ENCODE measurements at places on chromosomes 12 and 14. TPM values are rescaled to one million over a fixed set of nuclear protein-coding genes. Genes with fewer than 3 reads are reported as not detected.
A peak's percentile ranks its signal among the peaks of the same experiment; 100 is the strongest.

KRT75 gene
- total RNA-seq, result not detected

STXBP6 gene
- total RNA-seq, result not detected

DAO gene
- total RNA-seq, result not detected

EGLN3 gene
- 13.7 TPM for total RNA-seq

DPPA3 gene
- not detected for total RNA-seq

STON2 gene
- total RNA-seq, result not detected

KRT1 gene
- not detected for total RNA-seq

NPFF gene
- not detected for total RNA-seq

C12orf60 gene
- 1.5 TPM for total RNA-seq

PDZRN4 gene
- total RNA-seq, result not detected

HSPB8 gene
- not detected for total RNA-seq

DNA sequence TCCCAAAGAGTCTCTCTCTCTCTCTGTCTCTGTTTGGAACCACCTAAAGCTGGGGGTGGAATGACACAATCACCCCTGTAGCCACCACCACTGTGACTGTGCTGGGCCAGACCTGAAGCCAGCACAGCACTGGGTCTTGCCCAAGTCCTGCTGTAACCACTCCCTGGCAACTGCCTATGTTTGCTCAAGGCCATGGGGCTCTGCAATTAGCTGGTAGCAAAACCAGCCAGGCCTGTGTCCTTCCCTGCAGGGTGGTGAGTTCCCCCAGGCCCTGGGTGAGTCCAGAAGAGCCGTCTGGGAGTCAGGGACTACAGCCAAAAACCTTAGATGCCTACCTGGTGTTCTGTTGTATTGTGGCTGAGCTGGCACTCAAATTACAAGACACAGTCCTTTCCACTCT, 50.8 kb downstream of the DGLUCY start:
- H3K36me3 ChIP-seq, result peaks cover 62% of the 10 kb centered on the region
- no peaks in the 10 kb centered on the region for H3K4me1 ChIP-seq
- peak overlapping the region; percentile 51 for H3K27ac ChIP-seq
- H3K27me3 ChIP-seq, result no peaks in the 10 kb centered on the region

DNA sequence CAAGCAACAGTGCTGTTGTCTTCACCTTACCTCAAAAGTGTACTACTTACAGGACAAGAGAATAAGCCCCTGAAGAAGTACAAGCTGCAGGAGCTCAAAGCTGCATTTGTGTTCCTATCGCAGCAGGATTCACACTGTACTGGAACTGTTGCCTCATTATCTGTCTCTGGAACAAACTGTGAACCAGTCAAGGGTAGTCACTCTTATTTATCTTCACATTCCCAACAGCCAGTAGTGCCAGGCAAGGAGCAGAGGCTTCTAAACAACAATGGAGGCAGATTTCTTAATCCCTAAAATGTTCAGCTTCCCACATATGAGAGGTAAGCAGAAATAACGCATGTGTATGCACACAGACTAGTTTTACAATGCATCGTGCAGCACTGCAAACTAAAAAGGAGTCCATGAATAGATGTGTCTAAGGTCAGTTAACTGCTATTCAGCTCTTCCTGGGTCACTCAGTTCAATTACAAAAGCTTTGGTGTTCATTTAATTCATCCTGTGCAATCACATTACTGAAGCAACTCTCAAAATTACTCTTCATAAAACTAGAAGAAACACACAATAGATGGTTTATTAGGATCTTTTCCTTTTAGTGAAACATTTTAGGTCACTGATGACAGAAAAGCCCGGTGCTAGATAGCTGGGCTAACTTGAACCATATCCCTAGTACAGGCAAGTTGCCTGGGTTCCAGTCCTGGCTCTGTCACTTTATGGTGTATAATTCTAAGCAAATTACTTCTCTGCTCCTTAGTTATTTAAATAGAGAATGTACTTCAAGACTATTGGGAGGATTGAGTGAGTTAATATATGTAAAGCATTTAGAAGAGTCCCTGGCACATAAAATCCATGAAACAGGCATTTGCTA, 2.7 kb downstream of the APPL2 start:
- H3K4me3 ChIP-seq, result no peak overlapping the region
- no peak overlapping the region for H3K27ac ChIP-seq

GRCh38 chr12:94284859-94285258, 136.5 kb downstream of the PLXNC1 start:
- no peak for DNase-seq
- no peaks in the 10 kb centered on the region for H3K27me3 ChIP-seq
- H3K4me1 ChIP-seq, result peaks cover 23% of the 10 kb centered on the region
- H3K36me3 ChIP-seq, result peaks cover 66% of the 10 kb centered on the region
- no peak overlapping the region for H3K27ac ChIP-seq
- H3K4me3 ChIP-seq, result no peak overlapping the region

- no peaks in the 10 kb centered on the region for H3K27me3 ChIP-seq
- DNase-seq, result peak; percentile 55
- H3K27ac ChIP-seq, result peak overlapping the region; percentile 90
- H3K36me3 ChIP-seq, result peaks cover 56% of the 10 kb centered on the region
Observed at GRCh38 chr12:120115692-120116440, 687 bp downstream of the RAB35 start.

GRCh38 chr14:70086685-70087379, 101.9 kb downstream of the SLC8A3 start:
- no peak overlapping the region for H3K27ac ChIP-seq
- H3K4me1 ChIP-seq, result no peaks in the 10 kb centered on the region
- no peak overlapping the region for H3K4me3 ChIP-seq
- no peaks in the 10 kb centered on the region for H3K36me3 ChIP-seq

GRCh38 chr14:22824711-22825359, 4.9 kb upstream of the MRPL52 start:
- H3K36me3 ChIP-seq, result peaks cover 5% of the 10 kb centered on the region
- no peak for DNase-seq
- H3K27ac ChIP-seq, result no peak overlapping the region
- H3K27me3 ChIP-seq, result peaks cover 19% of the 10 kb centered on the region
- no peak overlapping the region for H3K4me3 ChIP-seq
- H3K4me1 ChIP-seq, result peaks cover 35% of the 10 kb centered on the region

- no peaks in the 10 kb centered on the region for H3K36me3 ChIP-seq
- no peak for DNase-seq
- no peaks in the 10 kb centered on the region for H3K4me1 ChIP-seq
- H3K4me3 ChIP-seq, result no peak overlapping the region
- H3K27me3 ChIP-seq, result no peaks in the 10 kb centered on the region
Observed at GRCh38 chr12:42946871-42947381, 357.4 kb upstream of the PRICKLE1 start.

- H3K4me3 ChIP-seq, result no peak overlapping the region
- no peaks in the 10 kb centered on the region for H3K4me1 ChIP-seq
- H3K27me3 ChIP-seq, result peaks cover 5% of the 10 kb centered on the region
- no peaks in the 10 kb centered on the region for H3K36me3 ChIP-seq
- H3K27ac ChIP-seq, result no peak overlapping the region
- DNase-seq, result no peak
Observed at GRCh38 chr14:55448141-55448614, 7.8 kb upstream of the TBPL2 start.

DNA sequence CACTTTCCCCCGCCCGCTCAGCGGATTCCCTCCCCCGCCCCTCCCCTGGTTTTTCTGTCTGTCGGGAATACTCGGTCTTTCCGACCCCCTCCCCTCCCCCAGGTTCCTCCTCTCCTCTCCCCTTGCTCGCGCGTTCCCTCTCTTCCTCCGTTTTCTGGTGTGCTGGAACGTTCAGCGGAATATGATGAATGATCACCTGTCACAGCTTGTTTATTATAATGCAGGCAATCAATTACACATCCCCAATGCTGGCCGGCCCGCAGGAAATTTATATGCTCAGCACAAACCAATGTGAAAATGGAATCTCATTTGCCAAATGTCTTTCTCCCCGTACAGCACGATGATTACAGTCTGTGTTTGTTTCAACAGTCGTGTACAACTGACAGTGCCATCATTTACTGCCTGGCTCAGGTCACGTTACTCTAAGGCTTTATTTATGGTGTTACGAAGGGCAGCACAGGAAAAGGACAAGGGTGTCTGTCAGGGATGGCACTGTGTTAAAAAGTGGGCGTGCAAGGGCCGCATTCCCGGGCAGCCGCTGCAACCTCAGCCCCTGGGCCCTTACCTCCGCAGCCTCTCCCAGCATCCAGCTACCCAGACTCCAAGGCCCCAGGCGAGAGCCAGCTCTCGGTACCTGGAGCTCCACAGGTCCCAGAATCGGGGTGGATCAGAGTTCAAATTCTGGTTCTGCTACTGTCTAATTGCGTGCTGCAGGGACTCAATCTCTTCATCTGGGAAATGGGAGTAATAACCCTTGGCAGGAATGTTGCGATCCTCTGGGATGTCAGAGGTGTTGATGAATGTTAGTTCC, 24.7 kb upstream of the MAP1LC3B2 start:
- no peaks in the 10 kb centered on the region for H3K36me3 ChIP-seq
- H3K4me3 ChIP-seq, result peak overlapping the region; percentile 83
- H3K4me1 ChIP-seq, result peaks cover 41% of the 10 kb centered on the region
- H3K27me3 ChIP-seq, result peaks cover 4% of the 10 kb centered on the region

DNA sequence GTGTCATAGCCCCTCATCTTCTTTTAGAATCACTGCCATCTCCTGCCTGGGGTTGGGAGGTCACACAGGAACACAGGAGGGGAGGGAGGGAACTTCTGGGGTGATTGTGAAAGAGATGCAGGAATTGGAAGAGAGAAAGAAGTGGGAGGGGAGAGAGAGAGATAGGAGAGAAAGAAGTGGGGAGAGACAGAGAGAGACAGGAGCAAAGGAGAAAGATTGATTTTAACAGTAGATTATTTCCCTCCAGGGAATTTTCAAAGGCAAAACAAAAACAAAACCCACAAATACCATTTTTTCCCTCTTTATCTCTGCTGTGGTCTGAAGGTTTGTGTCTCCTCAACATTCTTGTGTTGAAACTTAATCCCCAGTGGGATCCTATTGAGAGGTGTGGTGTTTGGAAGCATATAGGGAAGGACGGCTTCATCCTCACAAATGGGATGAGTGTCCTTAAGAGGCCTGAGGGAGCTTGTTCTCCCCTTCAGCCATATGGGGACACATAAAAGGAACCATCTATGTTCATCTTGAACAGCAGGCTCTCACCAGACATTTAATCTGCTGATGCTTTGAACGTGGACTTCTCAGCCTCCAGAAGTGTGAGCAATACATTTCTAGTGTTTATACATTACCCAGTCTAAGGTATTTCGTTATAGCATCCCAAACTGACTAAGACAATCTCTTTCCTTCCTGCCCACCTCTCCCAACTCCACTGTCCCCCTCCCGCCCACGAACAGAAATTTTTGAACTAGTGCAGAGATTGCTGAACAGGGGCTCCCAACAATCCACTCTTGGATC, 134.9 kb upstream of the MAX start:
- H3K4me1 ChIP-seq, result peaks cover 9% of the 10 kb centered on the region
- peaks cover 3% of the 10 kb centered on the region for H3K36me3 ChIP-seq
- H3K27ac ChIP-seq, result no peak overlapping the region
- H3K4me3 ChIP-seq, result no peak overlapping the region
- DNase-seq, result no peak

DNA sequence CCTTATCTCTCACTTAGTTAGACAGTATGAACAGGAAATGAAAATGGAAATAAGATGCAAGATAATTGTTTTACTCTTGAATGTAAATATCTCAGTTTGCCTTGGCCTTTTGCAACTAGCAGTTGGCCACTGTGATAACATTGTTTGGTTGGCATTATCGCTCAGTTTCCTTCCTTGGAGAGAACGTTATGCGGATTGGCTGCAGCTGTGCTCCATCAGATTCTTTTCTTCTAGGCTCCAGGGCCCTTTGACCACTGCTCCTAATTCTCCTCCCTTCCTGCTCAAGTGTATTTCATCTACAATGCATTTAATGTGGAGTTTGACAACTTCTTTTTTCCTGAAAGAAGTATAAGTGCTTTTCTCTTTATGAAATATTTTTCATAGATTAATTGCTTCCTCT, 284.2 kb downstream of the ADAMTS20 start:
- H3K27me3 ChIP-seq, result no peaks in the 10 kb centered on the region
- H3K36me3 ChIP-seq, result no peaks in the 10 kb centered on the region
- no peaks in the 10 kb centered on the region for H3K4me1 ChIP-seq
- DNase-seq, result no peak

- no peaks in the 10 kb centered on the region for H3K36me3 ChIP-seq
- no peak for DNase-seq
- no peak overlapping the region for H3K4me3 ChIP-seq
Observed at GRCh38 chr12:75884465-75884985, 147.1 kb downstream of the PHLDA1 start.

GRCh38 chr12:113862590-113863454, 103.3 kb downstream of the RBM19 start:
- H3K27ac ChIP-seq, result no peak overlapping the region
- no peaks in the 10 kb centered on the region for H3K36me3 ChIP-seq
- no peak overlapping the region for H3K4me3 ChIP-seq
- H3K27me3 ChIP-seq, result no peaks in the 10 kb centered on the region
- peaks cover 19% of the 10 kb centered on the region for H3K4me1 ChIP-seq

DNA sequence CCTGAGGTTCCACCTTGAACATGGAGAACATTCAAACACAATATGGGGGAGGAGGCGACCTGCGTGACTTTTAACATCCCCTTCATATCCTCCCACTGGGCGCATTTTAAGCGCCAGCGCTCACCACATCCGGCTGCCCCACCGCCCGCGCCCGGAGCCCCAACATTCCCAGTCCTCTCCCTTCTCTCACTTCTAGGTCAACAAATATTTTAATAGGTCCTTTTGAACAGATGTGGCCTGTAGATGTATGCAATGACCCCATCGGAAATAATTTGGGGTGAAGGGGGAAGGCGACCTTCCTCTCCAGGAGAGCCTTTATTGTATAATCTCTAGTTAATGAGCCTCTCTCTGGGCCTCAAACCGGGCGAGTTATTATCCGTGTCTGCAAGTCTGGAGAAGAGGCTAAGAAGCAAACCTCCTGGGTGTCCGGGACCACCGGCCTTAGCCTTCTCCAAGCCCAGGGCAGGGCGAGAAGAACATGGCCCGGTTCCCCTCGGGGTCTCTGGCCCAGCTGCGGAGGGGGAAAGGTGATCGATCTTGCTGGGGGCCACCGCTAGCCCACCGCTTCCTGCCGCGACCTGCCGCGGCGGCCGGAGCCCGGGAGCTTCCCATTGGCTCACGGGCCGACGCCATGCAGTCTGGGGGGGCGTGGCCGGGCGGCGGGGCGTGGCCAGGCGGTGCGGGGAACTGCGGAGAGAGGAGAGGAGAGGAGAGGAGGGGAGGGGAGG, 83.2 kb upstream of the HMGA2 start:
- H3K27me3 ChIP-seq, result peaks cover 26% of the 10 kb centered on the region
- no peaks in the 10 kb centered on the region for H3K36me3 ChIP-seq
- peak; percentile 76 for DNase-seq
- H3K27ac ChIP-seq, result peak overlapping the region; percentile 76
- H3K4me3 ChIP-seq, result peak overlapping the region; percentile 69

GRCh38 chr12:56129206-56129941, 1.3 kb downstream of the ESYT1 start:
- peak overlapping the region; percentile 88 for H3K4me3 ChIP-seq
- no peaks in the 10 kb centered on the region for H3K27me3 ChIP-seq
- DNase-seq, result peak; percentile 91
- peak overlapping the region; percentile 91 for H3K27ac ChIP-seq
- H3K4me1 ChIP-seq, result peaks cover 75% of the 10 kb centered on the region
- H3K36me3 ChIP-seq, result peaks cover 59% of the 10 kb centered on the region

DNA sequence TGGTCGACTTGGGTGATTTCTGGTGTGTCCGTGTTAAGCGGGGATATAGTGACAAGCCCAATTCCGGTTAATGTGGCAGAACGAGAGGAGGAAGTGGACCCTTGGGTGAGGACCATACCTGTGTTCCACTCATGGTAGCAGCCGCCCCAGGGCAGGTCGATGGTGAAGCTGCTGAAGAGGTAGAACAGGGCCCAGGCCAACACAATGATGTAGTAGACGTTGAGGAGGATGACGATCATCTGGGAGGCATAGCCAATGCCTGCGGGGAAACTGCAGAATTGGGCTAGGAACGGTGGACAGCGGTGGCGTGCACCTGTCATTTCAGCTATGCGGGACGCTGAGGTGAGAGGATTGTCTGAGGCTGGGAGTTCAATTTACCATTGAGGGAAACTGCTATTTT, 20.1 kb downstream of the SLC6A13 start:
- no peaks in the 10 kb centered on the region for H3K36me3 ChIP-seq
- no peak overlapping the region for H3K27ac ChIP-seq
- H3K27me3 ChIP-seq, result no peaks in the 10 kb centered on the region
- H3K4me3 ChIP-seq, result no peak overlapping the region
- no peak for DNase-seq
- no peaks in the 10 kb centered on the region for H3K4me1 ChIP-seq

Measured in activated CD8-positive, alpha-beta T cell treated with anti-CD3 and anti-CD28 coated beads, Interleukin-2, amount 10 ng/mL, durations not matched to agents 7 days and 5 days (primary cell).